ENCODE measurements at places on chromosomes 5 and 9. TPM values are rescaled to one million over a fixed set of nuclear protein-coding genes. Genes with fewer than 3 reads are reported as not detected.

- DNase-seq = no peak
Observed at GRCh38 chr5:143041-143440, 48.3 kb upstream of the LRRC14B start.

DNA sequence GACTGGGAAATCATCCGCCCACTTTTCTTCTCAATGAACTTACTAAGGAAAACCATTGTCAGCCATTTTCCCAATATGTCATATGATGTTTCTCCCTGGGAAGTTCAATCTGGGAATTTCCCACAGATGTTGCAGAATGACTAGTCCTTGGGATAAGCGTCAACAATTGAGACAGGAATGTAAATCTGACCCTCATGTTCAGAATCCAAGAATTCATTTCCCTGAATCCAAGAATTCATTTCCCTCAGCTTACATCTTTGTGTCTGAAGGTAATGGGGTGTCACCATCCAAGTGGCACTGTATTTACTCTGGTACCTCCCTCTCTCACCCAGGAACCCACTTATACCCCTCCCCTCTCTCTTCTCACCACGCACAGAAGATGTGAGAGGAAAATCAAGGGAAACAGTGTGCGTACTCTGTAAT is 7.4 kb downstream of the KLF9 start:
- no peak for DNase-seq

- no peak for DNase-seq
Observed at GRCh38 chr9:136381966-136382513, 8.6 kb upstream of the CARD9 start.

DNA sequence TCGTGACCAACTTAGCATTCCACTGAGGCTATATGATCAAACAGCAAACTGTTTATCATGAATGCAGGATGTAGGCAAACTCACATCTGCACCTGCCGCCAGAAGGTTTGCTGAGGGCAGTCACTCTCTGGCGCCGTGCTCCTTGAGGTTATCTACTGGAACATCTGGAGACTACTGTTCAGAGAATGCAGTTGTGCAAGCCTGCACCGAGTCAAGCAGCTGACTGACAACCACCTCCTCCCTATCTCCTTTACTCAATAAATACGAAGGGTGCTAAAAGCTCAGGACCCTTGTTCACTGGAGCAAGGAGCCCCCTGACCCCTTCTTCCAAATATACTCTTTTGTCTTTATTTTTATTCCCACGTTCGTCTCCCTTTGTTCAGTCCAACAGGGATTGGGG is 27.1 kb downstream of the CCDC125 start:
- no peak for DNase-seq

DNA sequence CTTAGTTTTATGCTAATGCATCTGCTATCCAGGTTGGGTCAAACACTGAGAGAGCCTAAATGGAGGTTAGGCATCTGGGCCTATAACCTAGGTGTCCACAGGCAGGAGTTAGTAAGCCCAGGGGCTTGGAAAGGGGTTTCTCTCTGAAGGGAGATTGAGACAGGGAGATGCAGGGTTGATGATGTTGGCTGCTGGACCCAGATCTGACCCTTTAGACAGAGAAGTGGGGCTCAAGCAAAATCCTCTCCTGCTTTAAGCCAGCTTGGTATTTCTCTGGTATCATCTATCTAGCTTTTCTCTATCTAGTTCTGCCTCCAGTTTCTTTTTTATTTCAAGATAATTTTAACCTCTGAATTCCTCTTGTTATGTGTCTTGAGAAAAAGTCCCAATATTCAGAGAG is 18.3 kb upstream of the ANKRD55 start:
- DNase-seq = no peak

GRCh38 chr5:10420932-10421331 is 20.7 kb upstream of the ROPN1L start:
- no peak for DNase-seq

DNA sequence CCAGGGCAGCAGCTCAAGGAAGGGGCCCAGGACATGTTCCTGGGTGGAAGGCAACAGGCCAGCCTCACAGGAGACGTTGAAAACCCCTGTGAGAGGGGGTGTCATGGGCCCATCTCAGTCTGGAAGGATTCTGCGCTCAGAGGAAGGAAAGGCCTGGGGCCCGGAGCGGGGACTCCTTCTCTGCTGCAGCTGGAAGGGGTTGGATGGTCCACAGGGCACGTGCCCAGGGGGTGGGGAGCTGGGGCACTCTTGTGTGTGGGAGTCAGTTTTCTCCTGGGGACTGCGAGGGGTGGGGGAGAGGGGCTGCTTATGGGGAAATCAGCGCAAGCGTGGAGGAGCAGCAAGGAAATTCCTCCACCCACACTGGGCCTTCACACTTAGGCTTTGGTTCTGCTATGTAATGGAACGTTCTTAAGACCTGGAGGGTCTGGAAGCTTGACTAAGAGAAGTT is 2.9 kb upstream of the LPCAT1 start:
- no peak for DNase-seq

DNA sequence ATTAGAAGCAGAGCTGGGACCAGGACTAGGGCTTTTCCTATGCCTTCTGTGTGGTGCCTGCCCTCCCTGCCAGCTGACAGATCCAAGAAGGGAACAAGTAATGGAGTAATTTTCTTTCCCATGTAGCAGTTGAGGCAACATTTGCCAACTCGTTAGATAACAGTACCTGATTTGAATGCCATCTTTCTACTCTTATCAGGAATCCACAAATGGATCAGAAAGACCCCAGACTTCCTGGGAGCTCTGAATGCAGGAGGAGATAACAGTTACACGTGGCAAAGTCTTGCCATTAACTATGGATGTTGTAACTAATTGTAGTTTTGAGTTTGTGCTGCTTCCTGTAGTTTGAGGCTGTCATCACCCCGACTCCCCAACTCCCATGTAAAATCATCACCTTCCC is 39.2 kb downstream of the RCL1 start:
- DNase-seq = no peak

DNA sequence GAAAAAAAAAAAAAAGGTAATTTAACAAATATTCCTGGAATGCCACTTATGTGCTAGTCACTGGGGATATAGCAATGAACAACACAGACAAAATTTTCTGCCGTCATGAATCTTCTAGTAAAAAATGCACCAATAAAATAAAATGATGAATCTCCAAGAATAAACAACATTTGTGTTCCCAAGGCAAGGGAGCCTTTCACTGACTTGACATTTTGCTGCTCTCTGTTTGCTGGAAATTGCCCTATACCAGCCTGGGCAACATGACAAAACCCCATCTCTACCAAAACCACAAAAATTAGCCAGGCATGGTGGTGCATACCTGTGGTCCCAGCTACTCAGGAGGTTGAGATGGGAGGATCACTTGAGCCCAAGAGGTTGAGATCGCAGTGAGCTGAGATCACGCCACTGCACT is 64.5 kb upstream of the ERBIN start:
- no peak for DNase-seq

- no peak for DNase-seq
Observed at GRCh38 chr5:97547430-97547829, 364.4 kb upstream of the RIOK2 start.

ANKRD31 gene
- 0.69 TPM for total RNA-seq

GARNL3 gene
- total RNA-seq = 58.0 TPM
